ENCODE measurements at places on chromosomes 1 and 21. TPM values are rescaled to one million over a fixed set of nuclear protein-coding genes. Genes with fewer than 3 reads are reported as not detected.

VAV3 gene
- 3.0 TPM for total RNA-seq

DNA sequence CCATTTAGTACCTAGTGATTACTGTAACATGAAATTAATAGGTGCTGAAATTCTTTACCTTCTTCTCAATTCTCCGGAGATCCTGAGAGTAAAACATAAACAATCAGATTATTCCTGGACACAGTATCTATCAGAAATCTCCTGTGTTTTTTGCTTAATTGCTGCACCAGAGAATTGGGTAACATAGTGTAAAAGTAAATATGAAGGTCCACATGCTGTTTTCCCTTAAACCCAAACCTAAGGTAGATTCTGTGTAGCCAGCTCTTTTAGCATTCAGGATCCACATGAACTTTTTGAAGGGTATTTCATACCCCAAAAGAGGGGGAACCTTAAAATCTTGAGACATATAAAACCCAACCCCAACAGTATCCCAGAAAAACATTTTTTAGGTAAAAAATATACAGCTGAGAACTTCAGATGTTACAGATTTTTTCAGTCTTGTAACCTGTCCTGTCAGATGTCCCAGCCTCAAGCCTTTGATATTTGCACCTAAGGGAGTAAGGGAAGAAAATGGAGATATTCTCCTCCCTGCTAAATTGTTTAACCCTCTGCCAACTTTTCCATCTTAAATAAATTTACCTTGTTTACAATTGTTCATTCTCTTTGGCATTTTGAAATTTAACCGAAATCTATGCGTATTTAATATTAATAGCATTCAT, 11.2 kb downstream of the ODR4 start:
- DNase-seq, result no peak

- DNase-seq, result no peak
Observed at GRCh38 chr1:42317308-42317707, 17.7 kb downstream of the FOXJ3 start.

DNA sequence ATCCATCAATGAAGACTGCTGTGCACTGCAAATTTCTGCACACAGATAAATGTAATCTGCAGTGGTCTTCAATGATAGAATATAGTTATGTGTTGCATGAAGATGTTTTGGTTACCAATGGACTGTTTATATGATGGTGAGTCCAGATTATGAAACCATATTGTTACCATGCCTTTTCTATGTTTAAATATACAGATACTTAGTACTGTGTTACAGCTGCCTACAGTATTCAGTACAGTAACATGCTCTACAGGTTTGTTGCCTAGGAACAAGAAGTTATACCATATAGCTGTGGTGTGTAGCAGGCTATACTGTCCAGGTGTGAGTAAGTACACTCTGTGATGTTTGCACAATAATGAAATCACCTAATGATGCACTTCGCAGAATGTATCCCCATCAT, 40.8 kb downstream of the SORT1 start:
- DNase-seq, result no peak

DNA sequence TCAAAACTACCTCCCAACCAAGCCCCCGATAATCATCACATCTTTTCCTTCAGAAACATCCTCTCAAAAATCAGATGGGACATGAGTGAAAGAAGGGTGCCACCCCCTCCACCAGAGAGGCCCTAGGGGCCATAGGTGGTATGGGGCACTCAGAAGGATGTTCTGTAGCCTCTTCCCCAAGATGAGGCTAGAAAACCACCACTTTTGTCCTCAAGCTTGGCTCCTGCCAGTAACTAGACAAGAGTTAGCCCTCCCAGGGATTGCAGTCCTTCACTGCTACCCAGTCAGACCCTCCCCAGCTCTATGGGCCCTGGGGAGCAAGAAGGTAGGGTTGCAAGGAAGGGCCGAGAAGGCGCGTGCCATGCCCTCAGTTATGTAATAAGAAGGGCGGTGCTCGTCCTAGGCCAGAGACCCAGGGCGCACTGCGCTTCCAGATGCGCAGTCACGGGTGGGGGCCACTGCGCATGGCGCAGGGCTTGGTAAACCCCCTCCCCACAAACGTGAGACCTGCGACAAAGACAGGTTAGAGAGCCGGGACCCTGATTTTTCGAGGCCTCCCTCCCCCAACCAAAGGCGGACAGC, 69.7 kb downstream of the CD46 start:
- no peak for DNase-seq

DNA sequence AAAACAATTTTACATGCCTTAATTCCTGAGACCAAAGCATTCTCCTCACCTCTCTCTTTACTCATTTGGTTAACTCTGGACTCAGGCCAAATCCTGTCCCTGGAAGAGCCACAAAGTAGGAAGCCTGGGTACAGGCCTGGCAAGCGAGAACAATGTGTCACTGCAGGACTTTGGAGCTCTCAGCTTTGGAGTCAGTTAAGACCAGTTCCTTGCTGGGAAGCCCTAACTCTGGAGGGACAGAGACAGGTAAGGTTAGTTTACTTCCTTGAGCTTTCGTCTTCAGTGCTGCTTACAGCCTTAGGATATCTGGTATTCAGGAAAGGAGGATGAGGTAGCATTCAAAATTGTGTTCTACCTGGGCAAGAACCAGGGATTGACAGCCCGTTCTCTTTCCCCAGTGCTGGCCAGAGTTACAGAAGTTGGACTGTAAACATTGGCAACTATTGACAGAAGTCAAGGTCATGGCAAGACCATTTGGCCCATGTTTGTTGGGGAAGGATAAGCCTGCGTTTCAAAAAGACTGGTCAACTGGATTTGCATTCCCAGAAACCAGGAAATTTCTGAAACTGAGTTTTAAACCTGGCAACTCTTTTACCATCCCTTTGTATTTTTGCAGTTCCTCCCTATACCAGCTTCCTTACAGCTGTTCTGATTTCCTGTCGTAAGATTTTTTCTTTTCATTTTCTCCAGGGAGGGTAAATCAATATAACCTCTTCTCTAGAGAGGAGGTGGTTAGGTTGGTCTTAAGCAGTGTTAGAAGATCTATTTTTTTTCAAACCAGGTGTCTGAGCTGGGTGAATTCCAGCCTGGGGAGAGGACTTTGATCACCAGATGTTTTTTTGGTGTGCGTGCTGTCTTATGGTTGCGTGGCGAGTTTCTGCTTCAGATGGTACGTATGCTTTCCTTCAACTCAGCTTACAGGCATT, at the start of gene C4BPB:
TSS of gene C4BPB (plus strand) at position 160 of the 926 bp plus-strand sequence. CDS start at position 832, 672 bp downstream.
- peak; percentile 75 for DNase-seq

- DNase-seq, result peak; percentile 79
Observed at GRCh38 chr1:217333939-217334338, 297.0 kb downstream of the GPATCH2 start.

SLC50A1 gene
- total RNA-seq, result 91.2 TPM

DNA sequence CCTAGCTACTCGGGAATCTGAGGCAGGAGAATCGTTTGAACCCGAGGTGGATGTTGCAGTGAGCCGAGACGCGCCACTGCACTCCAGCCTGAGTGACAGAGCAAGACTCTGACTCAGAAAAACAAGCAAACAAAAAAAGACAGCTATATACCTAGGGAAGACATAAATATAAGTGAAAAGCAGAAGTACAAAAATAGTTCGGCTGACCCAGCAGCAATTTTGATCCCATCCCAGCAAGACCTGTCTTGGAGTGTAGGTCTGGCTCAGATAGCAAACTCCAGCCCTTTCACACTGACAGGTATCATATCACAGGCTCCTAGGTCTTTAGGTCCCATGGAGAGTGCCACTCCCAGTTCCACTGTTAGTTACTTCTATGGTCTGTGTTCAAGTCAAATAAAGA, 14.6 kb downstream of the MTX1 start:
- no peak for DNase-seq

- DNase-seq, result no peak
Observed at GRCh38 chr1:161069731-161070270, at the start of gene ARHGAP30. Gene ARHGAP30 (minus strand): TSS chr1:161069891. CDS start chr1:161069624, 267 bp downstream.

PTGS2 gene
- 17.6 TPM for total RNA-seq

CDK18 gene
- 4.9 TPM for total RNA-seq

Measured in MCF 10A (cell line).